Tibial nerve (tissue), 4 donors: ENCODE measurements at places on chromosomes 13 and 19. TPM values are rescaled to one million over a fixed set of nuclear protein-coding genes. Genes with fewer than 3 reads are reported as not detected.

- H3K27me3 ChIP-seq, result no peaks in the 10 kb centered on the region
- no peak overlapping the region for H3K27ac ChIP-seq
- peaks cover 11% of the 10 kb centered on the region for H3K4me1 ChIP-seq
- no peaks in the 10 kb centered on the region for H3K36me3 ChIP-seq
- no peak overlapping the region for H3K4me3 ChIP-seq
Measured at GRCh38 chr13:24074678-24075077, 85.8 kb upstream of the SPATA13 start.

- H3K27ac ChIP-seq, result no peak overlapping the region
- H3K27me3 ChIP-seq, result no peaks in the 10 kb centered on the region
- no peak for DNase-seq
- H3K36me3 ChIP-seq, result no peaks in the 10 kb centered on the region
- H3K4me3 ChIP-seq, result no peak overlapping the region
Measured at GRCh38 chr13:27112006-27112405, 59.6 kb downstream of the USP12 start.

- no peaks in the 10 kb centered on the region for H3K27me3 ChIP-seq
- H3K4me3 ChIP-seq, result no peak overlapping the region
- DNase-seq, result no peak
- H3K27ac ChIP-seq, result no peak overlapping the region
- H3K4me1 ChIP-seq, result no peaks in the 10 kb centered on the region
Measured at GRCh38 chr19:7467009-7467989, 21.5 kb downstream of the PEX11G start.

DNA sequence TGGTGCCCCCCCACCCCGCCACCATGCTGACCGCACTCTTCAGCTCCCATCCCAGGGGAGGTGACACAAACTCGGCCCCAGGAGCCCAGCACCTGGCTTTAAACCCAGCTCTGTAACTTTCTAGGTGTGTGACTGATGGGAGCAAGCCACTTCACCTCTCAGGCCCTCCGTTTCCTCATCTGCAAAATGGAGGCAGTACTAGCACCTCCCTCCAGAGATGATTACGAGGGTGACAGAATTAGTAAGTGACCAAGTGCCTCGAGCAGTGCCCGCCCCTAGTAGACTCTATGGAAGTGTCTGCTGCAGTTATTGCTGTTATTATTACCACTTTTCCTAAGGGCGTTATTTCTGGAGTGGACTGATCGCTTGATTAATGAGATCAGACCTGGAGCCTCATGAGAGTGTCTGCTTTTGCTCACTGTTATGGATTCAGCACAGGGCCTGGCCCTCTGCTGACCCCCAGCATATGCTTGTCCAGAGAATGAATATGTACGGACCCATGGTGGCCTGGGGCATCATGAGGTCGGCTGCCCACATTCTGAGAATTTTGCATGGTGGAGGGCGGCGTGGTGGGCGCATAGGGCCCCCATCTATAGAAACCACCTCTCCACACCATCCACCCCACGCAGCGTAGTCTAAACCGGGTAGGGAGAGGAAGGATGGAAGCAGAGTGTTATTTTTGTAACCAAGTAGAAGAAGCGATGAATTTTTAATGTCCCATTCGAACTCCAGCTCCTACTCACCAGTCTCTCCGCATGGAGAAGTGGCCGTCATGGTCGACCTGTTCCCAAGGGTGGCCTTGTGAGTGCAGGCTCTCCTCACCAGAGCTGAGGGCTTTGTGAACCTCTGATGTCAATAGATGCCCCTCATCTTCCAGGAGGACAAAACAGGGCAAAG lies 48.2 kb downstream of the CAPN12 start:
- DNase-seq, result no peak
- H3K27me3 ChIP-seq, result no peaks in the 10 kb centered on the region
- H3K4me1 ChIP-seq, result peaks cover 100% of the 10 kb centered on the region
- H3K4me3 ChIP-seq, result no peak overlapping the region

The BST2 gene
- 77.4 TPM for total RNA-seq

- no peaks in the 10 kb centered on the region for H3K36me3 ChIP-seq
- no peak overlapping the region for H3K27ac ChIP-seq
- H3K4me3 ChIP-seq, result no peak overlapping the region
- H3K4me1 ChIP-seq, result no peaks in the 10 kb centered on the region
- H3K27me3 ChIP-seq, result no peaks in the 10 kb centered on the region
- DNase-seq, result no peak
Measured at GRCh38 chr13:67964986-67965385, 734.9 kb upstream of the PCDH9 start.

The C19orf85 gene
- total RNA-seq, result not detected

DNA sequence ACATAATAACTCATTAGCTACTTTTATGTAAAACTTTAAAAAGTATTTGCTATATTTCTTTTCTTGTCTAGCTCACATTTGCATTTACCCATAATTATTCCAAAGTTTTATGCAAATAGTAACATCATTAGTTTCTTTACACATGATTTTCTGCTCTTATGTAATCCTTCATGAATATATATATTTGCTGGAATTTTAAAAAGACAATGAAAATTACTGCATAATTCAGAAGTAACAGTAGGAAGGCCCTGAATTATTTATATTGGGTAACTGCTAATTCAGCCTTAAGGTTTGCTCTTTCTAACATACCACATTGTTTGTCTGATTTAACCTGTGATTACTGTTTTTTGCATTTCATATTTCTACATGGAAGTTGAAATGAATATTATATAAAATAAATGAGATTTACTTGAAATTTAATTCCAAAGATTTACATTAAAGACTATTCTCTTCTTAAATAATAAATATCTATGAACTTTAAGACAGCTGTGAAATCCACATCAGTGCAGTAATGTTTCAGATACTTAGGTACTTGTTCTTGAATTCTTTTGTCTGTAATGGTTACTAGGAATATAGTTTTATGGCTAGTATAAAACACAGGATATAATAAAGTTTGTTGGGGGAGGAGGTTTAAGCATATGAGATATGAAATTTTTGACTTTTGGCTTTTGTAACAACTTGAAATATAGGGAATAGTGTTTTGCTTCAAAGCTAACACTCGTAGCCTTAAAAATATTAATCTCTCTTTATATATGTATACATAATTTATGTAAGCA lies 46.0 kb downstream of the B3GLCT start:
- DNase-seq, result no peak
- H3K4me1 ChIP-seq, result no peaks in the 10 kb centered on the region
- no peaks in the 10 kb centered on the region for H3K36me3 ChIP-seq
- no peaks in the 10 kb centered on the region for H3K27me3 ChIP-seq
- no peak overlapping the region for H3K27ac ChIP-seq

GRCh38 chr13:110037925-110038573 lies 251.7 kb upstream of the IRS2 start:
- no peak overlapping the region for H3K4me3 ChIP-seq
- no peaks in the 10 kb centered on the region for H3K36me3 ChIP-seq
- no peaks in the 10 kb centered on the region for H3K4me1 ChIP-seq
- no peak for DNase-seq
- no peaks in the 10 kb centered on the region for H3K27me3 ChIP-seq

DNA sequence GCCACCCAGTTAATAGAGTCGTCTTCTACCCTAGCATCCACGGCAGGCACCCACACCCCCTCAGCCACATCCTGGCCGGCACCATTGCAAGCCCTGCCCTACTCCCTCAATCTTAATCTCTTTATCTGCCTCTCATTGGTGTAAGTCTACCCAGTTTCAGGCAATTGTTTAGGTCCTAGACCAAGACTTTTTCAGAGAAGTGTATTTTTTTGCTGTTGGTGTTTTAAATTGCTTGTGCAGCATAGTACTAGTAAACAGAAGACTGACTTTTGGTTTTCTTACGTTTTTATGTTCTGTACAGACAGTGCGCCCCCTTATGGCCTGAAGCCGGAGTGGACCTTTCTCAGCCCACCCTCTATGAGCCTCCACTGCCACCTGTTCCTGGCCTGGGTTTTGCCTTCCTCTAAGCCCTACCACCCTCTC lies 2.3 kb upstream of the LCP1 start:
- no peaks in the 10 kb centered on the region for H3K27me3 ChIP-seq
- DNase-seq, result peak; percentile 55
- H3K4me3 ChIP-seq, result no peak overlapping the region
- H3K4me1 ChIP-seq, result no peaks in the 10 kb centered on the region

GRCh38 chr19:5308451-5309437 lies 31.9 kb downstream of the PTPRS start:
- H3K4me1 ChIP-seq, result no peaks in the 10 kb centered on the region
- peak; percentile 55 for DNase-seq
- peak overlapping the region; percentile 16 for H3K4me3 ChIP-seq

The ZNF836 gene
- 7.1 TPM for total RNA-seq

- no peaks in the 10 kb centered on the region for H3K27me3 ChIP-seq
- no peak for DNase-seq
- no peaks in the 10 kb centered on the region for H3K36me3 ChIP-seq
- H3K27ac ChIP-seq, result no peak overlapping the region
- H3K4me1 ChIP-seq, result no peaks in the 10 kb centered on the region
- no peak overlapping the region for H3K4me3 ChIP-seq
Measured at GRCh38 chr19:33514885-33515551, 6.6 kb downstream of the PEPD start.

GRCh38 chr13:27619093-27619727 lies 1.1 kb downstream of the LNX2 start:
- H3K4me3 ChIP-seq, result peak overlapping the region; percentile 91
- no peak overlapping the region for H3K27ac ChIP-seq
- DNase-seq, result no peak
- H3K27me3 ChIP-seq, result no peaks in the 10 kb centered on the region
- H3K4me1 ChIP-seq, result peaks cover 17% of the 10 kb centered on the region
- peaks cover 16% of the 10 kb centered on the region for H3K36me3 ChIP-seq

DNA sequence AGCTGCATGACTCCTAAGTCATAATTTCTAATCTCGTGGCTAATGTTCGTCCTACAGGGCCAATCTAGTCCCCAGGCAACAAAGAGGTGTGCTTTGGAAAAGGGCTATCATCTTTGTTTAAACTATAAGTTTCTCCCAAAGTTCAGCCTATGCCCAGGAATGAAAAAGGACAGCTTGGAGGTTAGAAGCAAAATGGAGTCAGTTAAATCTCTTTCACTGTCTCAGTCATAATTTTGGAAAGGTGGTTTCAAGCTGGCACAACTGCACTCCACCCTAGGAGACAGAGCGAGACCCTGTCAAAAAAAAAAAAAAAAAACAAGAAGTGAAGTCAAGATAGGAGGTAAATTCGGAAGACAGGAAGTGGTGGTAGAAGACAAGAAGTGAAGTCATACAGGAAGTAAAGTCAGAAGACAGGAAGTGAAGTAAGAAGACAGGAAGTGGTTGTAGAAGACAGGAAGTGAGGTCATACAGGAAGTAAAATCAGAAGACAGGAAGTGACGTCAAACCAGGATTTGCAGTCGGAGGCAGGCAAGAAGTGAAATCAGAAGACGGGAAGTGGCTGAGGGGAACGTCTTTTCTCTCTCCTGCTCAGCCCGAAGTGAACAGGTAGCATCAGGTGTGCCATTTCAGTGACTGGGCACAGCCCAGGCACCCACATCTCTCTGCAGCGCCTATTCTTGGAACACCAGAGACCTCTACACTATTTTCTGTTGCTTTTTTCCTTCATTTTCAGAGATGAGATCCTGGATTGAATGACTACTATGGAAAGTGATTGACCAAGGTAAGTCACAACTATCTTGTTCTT lies 32.2 kb downstream of the GP6 start:
- H3K36me3 ChIP-seq, result no peaks in the 10 kb centered on the region
- no peak for DNase-seq
- no peaks in the 10 kb centered on the region for H3K27me3 ChIP-seq
- H3K27ac ChIP-seq, result no peak overlapping the region
- H3K4me3 ChIP-seq, result no peak overlapping the region

DNA sequence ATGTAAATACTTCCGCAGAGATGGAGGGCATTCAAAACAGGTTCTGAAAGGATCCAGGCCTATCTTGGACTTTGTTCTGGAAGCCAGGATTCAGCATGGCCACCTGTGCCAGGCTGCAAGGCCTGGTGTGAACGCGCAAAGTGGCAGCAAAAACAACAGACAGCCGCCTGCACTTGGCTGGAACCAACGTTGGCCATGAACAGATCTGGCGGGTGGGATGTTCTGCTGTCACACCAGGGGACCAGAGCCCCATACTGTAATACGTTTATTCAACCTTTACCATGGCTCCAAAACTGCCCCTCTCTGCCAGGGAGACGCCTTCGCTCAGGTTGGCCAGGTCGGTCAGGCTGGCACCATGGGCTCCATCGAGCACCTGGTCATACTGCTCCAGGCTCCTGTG lies 69.7 kb downstream of the EPS15L1 start:
- H3K27me3 ChIP-seq, result no peaks in the 10 kb centered on the region
- peak overlapping the region; percentile 51 for H3K27ac ChIP-seq

The LAIR1 gene
- 16.3 TPM for total RNA-seq

The CATSPERD gene
- not detected for total RNA-seq

DNA sequence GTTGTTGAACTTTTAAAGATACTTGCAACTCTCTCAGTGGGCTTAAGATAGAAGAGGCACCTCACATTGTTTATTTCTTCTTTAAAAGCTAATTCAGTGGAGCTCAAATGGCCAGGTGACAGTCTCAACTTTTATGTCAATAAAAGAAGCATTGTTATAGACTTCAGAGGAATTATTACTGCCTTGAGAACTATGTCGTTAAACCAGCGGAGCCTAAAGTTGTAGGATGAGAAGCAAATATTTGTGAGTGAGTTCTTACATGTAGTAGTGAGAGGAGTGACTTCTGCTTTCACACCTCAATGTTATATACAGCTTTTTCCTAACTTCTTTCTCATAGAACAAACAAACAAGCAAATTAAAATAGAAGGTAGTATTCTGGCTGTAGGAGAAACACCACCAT lies 31.2 kb upstream of the DGKH start:
- no peaks in the 10 kb centered on the region for H3K36me3 ChIP-seq
- H3K4me3 ChIP-seq, result no peak overlapping the region

GRCh38 chr13:62360609-62361008 lies 945.0 kb upstream of the PCDH20 start:
- H3K4me1 ChIP-seq, result no peaks in the 10 kb centered on the region
- H3K4me3 ChIP-seq, result no peak overlapping the region
- H3K27ac ChIP-seq, result no peak overlapping the region
- no peaks in the 10 kb centered on the region for H3K36me3 ChIP-seq
- H3K27me3 ChIP-seq, result no peaks in the 10 kb centered on the region

The GRIN3B gene
- total RNA-seq, result not detected

- H3K4me1 ChIP-seq, result no peaks in the 10 kb centered on the region
- H3K27ac ChIP-seq, result no peak overlapping the region
- no peak overlapping the region for H3K4me3 ChIP-seq
- H3K27me3 ChIP-seq, result no peaks in the 10 kb centered on the region
- peaks cover 22% of the 10 kb centered on the region for H3K36me3 ChIP-seq
- no peak for DNase-seq
Measured at GRCh38 chr13:113179374-113180230, 21.2 kb downstream of the PROZ start.

DNA sequence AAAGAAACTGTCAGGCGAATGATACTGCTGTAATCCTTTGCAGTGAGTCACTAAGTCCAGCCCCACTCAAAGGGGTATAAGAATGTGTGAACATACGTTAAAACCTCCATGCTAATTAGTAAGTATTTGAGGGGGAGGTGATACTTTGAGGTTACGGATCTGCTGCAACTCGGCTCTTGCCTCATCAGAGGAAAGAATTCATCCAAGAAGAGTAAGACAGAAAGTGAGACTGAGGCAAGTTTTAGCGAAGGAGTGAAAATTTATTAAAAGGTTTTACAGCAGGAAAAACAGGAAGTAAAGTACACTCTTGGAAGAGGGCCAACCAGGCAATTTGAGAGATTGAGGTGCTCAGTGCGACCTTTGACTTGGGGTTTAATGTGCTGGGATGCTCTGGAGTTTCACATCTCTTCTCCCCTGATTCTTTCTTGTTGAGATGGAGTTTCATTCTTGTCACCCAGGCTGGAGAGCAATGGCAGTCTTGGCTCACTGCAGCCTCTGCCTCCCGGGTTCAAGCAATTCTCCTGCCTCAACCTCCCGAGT lies 9.8 kb downstream of the CLEC4M start:
- H3K27me3 ChIP-seq, result no peaks in the 10 kb centered on the region
- H3K4me3 ChIP-seq, result no peak overlapping the region
- H3K27ac ChIP-seq, result no peak overlapping the region
- no peaks in the 10 kb centered on the region for H3K4me1 ChIP-seq
- no peak for DNase-seq

The S1PR5 gene
- total RNA-seq, result not detected
